ENCODE measurements at places on chromosomes 1 and 21.

DNA sequence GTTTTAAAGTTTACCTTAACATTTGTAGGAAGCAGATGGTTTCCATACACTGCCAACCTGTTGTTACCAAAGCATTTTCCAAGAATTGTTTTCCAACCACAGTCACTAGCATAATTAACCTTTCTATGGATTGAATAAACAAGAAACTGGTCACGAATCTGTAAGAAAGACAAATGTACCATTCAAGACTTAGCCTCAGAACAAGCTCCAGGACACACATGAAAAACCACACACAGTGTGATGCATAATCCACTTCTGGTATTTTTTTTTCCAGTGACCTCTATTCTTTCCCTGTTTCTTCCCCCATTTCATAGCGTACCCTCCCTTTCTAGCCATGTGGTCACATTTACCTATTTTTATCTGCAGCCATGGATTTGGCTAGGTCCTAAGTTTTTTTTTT lies 29.6 kb upstream of the C1orf87 start:
- DNase-seq: no peak

DNA sequence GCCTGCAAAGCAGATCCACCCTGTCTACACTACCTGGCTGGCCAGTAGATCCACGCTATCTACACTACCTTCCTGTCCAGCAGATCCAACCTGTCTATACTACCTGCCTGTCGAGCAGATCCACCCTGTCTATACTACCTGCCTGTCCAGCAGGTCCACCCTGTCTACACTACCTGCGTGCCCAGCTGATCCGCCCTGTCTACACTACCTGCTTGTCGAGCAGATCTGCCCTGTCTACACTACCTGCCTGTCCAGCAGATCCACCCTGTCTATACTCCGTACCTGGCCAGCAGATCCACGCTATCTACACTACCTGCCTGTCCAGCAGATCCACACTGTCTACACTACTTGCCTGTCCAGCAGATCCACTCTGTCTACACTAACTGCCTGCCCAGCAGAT lies 102.8 kb upstream of the SAMD11 start:
- no peak for DNase-seq

DNA sequence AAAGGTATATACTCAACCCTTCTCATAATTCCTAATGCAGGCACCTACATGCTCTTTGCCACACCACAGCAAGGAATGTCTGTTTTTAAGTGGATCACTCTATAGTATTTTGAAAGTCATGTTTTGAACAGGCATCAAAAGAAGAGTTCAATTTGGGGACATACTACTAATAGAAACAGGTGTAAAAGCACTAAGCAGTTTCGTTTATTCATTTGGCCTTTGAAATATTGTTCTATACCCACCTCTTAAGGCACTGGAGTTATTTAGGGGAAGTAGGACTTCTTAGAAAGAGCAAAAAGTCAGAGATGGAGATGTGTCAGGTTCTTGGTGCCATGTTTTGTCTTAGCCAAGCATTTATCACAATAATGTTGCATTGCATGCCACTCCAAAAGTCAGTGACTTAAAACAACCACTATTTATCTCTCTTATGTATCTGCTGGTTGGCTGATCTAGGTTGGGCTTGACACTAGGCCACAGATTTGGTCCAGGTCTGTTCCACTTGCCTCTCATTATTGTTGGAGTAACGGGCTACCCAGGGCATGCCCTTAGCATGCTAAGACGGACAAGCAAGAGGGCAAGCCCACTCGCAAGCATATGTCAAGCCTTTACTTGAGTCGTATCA lies 107.5 kb downstream of the RGL1 start:
- DNase-seq: no peak

DNA sequence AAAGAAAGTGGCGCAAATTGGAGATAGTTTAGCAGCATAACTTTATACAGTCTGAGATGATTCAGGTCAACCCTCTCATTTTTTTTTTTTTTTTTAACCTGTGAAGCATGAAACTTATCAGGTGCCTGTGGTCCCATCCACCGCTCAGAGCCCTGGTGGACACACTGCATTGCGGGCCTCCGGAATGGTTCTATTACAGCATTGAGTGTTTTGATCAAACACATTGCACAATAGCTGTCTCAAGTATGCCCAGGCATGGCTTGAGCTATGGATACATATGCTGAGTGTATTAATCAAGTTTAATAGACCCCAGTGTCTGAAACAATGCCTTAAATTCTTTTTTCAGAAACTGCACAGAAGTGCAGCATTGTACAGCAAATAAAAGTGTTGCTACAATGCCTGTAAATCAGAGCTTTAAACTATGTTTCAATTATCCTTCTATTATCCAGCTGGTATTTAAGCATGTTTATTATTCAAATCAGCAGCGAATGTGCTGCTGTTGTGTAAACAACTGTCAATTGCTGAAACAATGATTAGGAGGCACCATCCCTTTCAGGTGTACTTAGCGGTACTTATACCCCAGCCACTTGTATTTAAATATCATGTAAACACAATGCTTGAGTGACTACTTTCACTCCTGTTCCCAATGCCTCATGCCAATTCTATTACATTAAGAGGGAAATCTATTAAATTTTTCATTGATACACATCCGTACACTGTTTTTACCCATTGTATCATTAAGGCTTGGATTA lies 456.6 kb downstream of the RPS6KC1 start:
- DNase-seq: no peak

DNA sequence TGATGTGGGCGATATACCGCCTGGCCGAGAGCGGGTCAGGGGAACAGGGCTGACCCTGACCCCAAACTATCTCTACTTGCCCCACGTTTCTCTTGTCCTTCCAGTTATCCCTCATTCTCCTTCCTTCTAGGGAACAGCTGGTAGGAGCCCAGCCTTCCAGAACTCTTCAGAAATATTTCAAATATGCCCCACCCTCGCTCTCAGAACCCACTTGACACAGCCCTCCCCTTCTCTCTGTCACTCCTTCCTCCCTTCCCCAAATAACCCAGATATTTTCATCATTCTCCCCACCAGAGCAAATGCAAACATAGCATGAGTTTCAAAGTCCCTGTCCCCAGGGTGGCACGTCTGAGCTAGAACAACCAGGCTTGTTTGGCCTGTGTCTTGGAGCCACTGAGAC lies 1.1 kb downstream of the CACNA1S start:
- DNase-seq: no peak

DNA sequence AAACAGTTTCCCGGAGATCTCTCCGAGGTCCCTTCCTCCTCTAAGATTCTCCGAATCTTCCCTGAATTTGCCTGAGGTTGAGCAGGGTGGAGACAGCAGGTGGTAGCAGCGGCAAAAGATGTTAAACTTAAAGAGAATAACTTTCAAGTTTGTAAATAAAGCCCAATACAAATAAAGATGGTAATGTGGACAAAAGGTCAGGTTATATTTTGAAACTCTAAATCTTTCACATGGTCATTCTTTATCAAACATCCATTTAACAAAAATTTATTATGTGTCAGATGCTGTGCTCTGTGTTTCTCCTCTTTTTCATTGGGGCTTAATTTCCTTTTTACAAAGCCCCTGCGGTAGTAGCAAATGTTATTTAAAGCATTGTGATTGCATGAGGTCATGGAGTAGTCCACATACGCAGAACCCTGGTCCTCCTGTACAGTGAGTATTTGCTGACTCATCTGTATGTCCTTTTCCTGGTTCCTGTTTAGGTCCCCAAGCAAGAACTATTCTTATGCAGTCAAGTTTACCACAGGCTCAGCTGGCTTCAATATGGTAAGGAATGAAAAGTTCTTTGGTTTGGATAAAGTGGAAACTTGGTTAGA lies 119.2 kb downstream of the ITSN1 start:
- DNase-seq: no peak

GRCh38 chr1:239563681-239564080 lies 177.3 kb downstream of the CHRM3 start:
- DNase-seq: peak; percentile 83

GRCh38 chr1:197774466-197775281 lies 606 bp downstream of the DENND1B start:
- DNase-seq: no peak

GRCh38 chr1:116956378-116956777 lies 45.2 kb upstream of the CD101 start:
- no peak for DNase-seq

- no peak for DNase-seq
Observed at GRCh38 chr1:245700631-245701030, 545.8 kb downstream of the KIF26B start.

GRCh38 chr21:23218667-23219066 lies 2220.5 kb downstream of the NCAM2 start:
- no peak for DNase-seq

DNA sequence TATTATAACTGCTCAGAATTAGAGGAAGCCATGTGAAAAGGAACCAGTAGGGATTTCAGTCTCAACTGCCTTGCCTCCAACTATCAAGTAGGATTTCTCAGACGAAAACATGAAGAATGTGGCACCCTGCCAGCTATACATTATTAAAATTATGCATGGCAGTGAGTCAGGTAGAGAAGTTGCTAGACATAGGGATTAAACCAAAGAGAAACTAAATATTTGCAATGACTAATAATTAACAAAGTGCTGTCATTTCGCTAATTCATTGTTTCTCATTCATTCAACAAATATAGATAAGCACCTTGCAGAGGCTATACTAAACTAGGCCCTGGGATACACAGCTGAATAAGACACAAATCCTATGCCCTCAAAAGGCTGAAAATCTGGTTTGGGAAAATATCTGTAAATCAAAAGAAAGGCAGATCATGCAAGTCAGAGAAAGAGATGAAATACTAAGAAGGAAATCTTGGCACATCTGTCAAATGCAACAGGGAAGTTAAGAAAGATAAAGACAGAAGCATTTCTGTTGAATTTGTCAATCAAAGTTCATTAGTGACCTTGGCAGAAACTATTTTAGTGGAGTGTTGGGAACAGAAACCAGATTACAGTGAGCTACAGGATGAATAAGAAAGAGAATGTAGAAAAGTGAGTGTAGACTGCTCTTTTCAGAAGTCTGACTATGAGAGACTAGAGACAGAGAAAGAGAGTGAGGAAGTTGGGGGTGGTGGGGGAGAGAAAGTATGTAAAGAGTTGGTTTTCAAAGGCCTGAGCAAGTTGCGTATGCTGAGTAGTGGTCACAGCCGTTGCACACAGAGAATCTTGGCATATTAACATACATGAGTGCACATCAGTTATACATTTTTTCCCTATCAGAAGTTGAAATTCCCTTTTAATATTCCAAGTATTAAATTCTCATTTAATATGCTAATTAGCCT lies 14.7 kb upstream of the NBPF11 start:
- no peak for DNase-seq

DNA sequence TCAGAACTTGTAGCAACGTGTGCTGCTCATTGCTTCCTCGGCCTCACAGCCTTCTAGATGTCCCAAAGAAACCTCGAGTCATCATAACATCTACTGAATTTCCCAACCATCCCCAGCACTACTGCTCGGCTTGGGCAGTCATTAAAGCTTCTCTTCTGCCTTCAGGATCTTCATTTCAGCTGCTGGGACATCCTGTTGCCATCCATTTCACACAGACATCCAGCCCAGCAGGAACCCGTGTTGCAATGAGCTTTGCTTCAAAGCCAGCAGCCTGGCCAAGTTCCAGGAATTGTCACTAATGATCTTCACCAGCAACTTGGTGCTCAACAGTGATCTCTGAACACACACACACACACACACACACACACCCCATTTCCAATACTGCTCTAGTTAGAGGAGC lies 18.5 kb downstream of the WLS start:
- no peak for DNase-seq

DNA sequence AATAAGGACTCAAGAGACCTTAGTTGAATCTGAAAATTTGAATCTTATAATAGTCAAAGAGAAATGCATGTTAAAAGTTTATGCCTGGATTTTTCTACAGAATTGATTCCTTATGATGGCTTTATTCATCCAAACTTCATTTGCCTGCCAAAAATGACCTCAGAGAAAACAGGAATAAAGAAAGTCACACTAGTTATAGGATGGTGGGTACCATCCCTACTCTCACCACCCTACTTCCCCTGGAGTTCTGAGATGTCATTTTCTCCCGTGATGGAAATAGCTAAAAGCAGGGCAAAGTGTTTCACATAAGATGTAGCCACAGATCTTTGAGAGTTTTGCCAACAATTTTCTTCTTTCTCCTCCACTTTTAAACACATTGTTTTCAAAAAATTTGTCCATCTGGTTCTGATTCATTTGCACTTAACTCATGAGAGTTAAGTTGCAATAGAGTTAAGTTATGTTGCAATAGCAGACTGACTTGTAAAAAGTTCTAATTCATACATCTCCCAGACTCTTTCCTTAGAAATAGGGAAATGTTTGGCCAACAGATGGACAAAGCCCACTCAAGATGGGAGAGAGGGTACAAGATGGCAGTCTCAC lies 384.6 kb downstream of the PLPP3 start:
- DNase-seq: no peak

GRCh38 chr21:18951271-18952038 lies 547.9 kb upstream of the TMPRSS15 start:
- no peak for DNase-seq

DNA sequence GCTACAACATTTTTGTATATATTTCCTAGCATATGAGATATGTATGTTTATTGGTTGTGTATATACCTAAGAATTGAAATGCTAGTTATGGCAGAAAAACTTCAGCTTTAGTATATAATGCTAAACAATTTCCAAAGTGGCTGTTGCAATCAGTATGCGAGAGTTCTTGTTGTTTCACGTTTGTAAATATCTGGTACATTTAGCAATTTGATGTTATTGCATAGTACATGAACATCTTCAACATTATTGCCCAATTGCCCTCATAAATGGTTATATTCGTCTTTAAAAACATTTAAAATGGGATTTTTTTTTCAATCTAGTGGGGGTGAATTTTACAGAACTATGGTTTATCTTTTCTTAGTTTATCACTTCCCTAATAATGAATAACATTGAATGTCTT lies 86.2 kb upstream of the HP1BP3 start:
- no peak for DNase-seq

- no peak for DNase-seq
Observed at GRCh38 chr1:32199043-32199716, 1.2 kb upstream of the CCDC28B start.

GRCh38 chr1:162391790-162392563 lies 10.4 kb downstream of the C1orf226 start:
- DNase-seq: no peak

- DNase-seq: no peak
Observed at GRCh38 chr1:201468501-201468843, 516 bp downstream of the PHLDA3 start.

DNA sequence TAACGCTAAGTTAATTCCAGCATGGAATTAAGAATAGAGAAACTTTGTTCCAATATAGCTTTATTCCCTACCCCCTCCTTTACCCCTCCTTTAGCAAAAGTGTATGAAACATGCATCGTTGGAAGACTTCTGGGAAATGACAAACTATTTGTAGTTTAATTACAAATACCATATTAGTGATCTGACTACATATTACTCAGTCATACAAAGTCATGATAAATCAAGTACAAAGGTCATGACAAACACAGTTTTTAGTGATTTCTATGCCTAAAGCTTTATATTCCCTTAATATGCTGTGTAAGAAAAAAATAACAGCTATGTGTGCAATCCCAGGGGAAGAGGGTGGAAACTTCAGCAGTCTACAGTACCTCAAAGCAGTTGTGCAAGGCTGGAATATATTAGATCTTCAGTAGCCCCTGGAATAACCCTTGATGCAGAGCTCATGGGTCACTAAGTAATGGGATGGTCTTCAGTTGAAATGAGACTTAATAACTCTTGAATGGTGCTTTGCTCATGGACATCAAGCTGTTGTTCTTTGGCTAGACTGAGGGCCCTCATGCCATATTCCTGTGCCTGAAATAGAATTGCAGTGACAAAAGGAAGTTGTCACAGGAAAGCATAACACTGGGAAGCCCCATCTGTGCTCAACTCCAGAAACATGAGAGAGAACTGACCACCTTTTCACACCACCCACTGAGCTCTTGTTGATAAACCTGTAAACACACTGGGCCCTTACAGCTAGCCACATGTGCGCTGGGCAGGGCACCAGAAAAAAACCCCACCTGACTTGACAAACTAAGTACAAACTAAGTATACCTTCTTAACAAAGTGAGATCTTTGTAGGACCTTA lies 25.3 kb downstream of the ZMYND12 start:
- DNase-seq: no peak
